Pericardium fibroblast (primary cell): ENCODE measurements at places on chromosomes 3 and 15. TPM values are rescaled to one million over a fixed set of nuclear protein-coding genes. Genes with fewer than 3 reads are reported as not detected.

Gene SMCO1
- total RNA-seq = not detected in 2 replicates

Gene WWTR1
- 34.7 and 55.1 TPM in 2 replicates for total RNA-seq

Gene MESP1
- total RNA-seq = 0.23 and 0.26 TPM in 2 replicates

Gene PRICKLE2
- 22.9 and 26.3 TPM in 2 replicates for total RNA-seq

Gene TICRR
- total RNA-seq = 0.34 and 0.93 TPM in 2 replicates

Gene MAP6D1
- total RNA-seq = 2.0 and 6.9 TPM in 2 replicates

Gene UCN2
- 0.09 TPM in 1 of 2 replicates, not detected in the other for total RNA-seq

Gene SERINC4
- not detected in 2 replicates for total RNA-seq

Gene HYPK
- total RNA-seq = 7.1 and 10.0 TPM in 2 replicates

Gene PLA2G4B
- 0.47 and 3.4 TPM in 2 replicates for total RNA-seq

Gene GOLGA6B
- not detected in 2 replicates for total RNA-seq

Gene KLHL6
- not detected in 2 replicates for total RNA-seq

Gene SLC22A14
- not detected in 2 replicates for total RNA-seq

Gene OR5K2
- total RNA-seq = not detected in 2 replicates

Gene ARIH2
- 48.7 and 60.4 TPM in 2 replicates for total RNA-seq

Gene MKRN2OS
- total RNA-seq = not detected in 2 replicates

Gene CCR1
- total RNA-seq = not detected in 2 replicates

Gene PGBD4
- total RNA-seq = 0.77 and 0.82 TPM in 2 replicates

Gene ST8SIA2
- 0.09 TPM in 1 of 2 replicates, not detected in the other for total RNA-seq

Gene TNNC1
- 1.2 and 30.3 TPM in 2 replicates for total RNA-seq

Gene SYNPR
- total RNA-seq = not detected in 2 replicates

Gene RETNLB
- not detected in 2 replicates for total RNA-seq

Gene MAGEF1
- total RNA-seq = 21.0 and 21.6 TPM in 2 replicates

Gene BBX
- 28.1 and 31.7 TPM in 2 replicates for total RNA-seq

Gene MYO9A
- 12.0 and 14.4 TPM in 2 replicates for total RNA-seq

Gene FEZF2
- not detected in 2 replicates for total RNA-seq

Gene SPTSSB
- total RNA-seq = not detected in 2 replicates

Gene RPUSD2
- total RNA-seq = 6.1 and 8.5 TPM in 2 replicates

Gene DAPK2
- 2.3 and 3.0 TPM in 2 replicates for total RNA-seq

Gene TWF2
- total RNA-seq = 124 and 138 TPM in 2 replicates

Gene LTK
- total RNA-seq = not detected in 2 replicates

Gene MKRN3
- total RNA-seq = 0.23 and 2.0 TPM in 2 replicates

Gene CYB561D2
- total RNA-seq = 20.8 and 35.2 TPM in 2 replicates

Gene ZNF148
- 12.0 and 13.9 TPM in 2 replicates for total RNA-seq

Gene CAMK2N2
- 0.12 TPM in 1 of 2 replicates, not detected in the other for total RNA-seq

Gene FRMD4B
- 3.0 and 6.0 TPM in 2 replicates for total RNA-seq

Gene CXCR6
- not detected in 2 replicates for total RNA-seq

Gene ASB14
- total RNA-seq = 0.23 TPM in 1 of 2 replicates, not detected in the other

Gene IQCF5
- not detected in 2 replicates for total RNA-seq
